ENCODE measurements at places on chromosomes 12 and 14.
A peak's percentile ranks its signal among the peaks of the same experiment; 100 is the strongest.

- DNase-seq = no peak
These were observed 16.1 kb downstream of the EML1 start for GRCh38 chr14:99809360-99809759.

- no peak for DNase-seq
These were observed 2.9 kb downstream of the RBM23 start for GRCh38 chr14:22915886-22916521.

DNA sequence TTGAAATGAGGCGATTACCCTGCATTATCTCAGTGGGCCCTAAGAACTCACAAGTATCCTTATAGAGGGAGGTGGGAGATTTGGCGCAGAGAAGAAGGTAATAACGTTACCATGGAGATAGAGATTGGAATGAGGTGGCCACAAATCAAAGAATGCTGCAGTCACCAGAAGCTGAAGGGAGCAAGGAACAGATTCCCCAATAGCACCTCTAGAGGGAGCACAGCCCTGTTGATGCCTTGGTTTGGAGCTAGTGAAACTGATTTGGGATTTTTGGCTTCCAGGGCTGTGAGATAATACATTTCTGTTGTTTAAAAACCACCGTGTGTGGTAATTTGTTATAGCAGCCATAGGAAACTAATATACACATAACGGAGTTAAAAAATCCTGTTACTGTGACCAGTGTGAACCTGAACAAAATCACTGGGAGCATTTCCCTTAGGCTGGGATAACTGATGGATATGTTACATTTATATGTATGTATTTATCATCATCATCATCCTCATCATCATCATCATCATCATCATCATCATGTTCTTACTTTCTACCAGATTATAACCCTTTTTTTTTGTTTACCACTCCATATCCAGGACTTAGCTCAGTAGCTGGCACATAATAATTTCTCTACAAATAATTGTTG is 100.3 kb downstream of the LIN7A start:
- no peak for DNase-seq

DNA sequence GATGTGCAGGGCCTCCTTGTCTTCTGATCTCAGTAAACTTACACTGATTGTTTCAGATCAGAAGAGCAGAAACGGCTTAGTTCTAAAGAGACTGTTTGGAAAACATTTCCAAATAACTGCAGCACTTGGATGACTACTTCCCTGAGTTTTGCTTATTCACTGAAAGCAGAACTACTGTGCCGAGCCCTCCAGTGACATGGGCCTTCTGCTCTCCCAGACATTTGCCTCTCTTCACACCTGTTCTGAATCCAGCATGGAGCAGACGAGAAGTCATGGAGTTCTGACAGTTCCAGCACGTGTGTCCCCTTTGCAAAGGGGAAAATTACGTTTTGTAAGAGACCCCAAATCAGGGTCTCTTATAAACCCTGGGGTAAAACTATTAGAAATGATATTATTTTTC is 31.4 kb downstream of the ETNK1 start:
- DNase-seq = no peak

DNA sequence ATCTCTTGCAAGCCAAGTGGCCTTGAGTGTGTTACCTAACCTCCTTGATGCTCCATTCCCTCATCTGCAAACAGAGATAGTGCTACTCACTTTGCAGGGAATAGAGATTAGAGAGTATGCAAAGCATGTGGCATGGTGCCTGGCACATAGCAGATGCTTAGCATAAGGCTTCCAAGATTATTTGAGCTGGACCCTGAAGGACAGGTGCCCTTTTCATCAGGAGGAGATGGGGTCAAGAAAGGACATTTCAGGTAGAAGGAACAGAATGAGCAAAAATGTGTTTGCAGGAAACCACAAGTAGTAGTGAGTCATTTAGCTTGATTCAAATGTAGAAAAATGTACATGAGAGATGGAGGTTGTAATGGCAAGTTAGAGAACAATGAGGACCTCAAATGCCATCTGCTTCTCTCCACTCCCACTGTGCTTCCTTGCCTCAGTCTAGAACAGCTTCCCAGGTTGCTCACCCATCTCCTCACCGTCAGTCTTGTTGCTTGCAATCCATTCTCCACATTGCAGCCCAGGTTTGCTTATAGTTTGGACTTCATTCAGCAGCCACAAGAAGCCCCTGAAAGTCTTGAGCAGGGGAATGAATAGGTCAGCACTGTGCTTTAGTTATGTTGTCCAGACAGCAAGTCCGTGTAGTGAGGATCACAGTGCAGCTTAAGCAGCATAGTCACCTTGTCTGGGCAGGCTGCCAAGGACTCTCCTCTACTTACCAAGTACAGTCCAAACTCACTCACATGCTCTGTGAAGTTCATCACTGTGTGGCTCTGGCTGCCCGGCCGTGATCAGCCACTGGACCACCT is 536.3 kb upstream of the CCDC196 start:
- no peak for DNase-seq

DNA sequence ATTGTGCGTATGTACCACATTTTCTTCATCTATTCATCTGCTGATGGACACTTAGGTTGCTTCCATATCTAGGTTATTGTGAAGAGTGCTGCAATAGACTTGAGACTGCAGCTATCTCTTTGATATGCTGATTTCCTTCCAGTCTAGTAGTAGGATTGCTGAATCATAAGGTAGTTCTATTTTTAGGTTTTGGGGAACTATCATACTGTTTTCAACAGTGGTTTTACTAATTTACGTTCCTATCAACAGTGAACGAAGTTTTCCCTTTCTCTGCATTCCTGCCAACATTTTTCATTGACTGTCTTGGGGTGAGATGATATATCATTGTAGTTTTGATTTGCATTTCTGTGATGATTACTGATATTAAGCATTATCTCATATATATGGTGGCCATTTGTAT is 482.2 kb downstream of the SLC16A7 start:
- DNase-seq = no peak

DNA sequence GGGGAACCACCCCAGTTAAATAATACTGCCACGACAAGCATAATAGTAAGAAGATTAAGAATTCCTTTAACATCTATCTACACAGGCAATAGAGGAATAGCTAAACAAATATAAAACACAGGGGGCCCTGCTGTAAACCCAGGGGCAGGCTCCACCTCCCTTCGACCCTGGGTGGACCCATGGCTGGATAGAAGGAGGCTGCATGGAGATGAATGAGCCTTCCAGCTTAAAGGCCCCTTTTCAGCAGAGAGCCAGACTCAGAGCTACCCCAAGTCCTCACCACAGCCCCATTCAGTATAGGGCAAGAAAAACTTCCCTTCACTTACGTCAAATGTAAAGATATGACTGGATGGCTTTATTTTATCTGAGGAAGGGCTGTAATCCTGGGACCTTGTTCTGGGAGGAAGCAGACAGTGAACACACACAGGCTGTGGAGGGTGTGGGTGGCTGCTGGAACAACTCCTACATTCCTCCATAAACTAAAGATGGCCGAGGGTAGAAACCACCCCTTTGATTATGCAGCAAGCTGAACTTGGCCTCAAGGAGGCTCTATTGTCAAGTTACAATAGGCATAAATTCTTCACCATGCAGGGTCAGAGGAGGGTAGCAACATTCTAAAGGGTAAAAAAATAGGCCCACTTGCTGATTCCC is 30.4 kb downstream of the NUAK1 start:
- no peak for DNase-seq

- no peak for DNase-seq
These were observed 82.0 kb downstream of the LMO3 start for GRCh38 chr12:16523951-16524331.

DNA sequence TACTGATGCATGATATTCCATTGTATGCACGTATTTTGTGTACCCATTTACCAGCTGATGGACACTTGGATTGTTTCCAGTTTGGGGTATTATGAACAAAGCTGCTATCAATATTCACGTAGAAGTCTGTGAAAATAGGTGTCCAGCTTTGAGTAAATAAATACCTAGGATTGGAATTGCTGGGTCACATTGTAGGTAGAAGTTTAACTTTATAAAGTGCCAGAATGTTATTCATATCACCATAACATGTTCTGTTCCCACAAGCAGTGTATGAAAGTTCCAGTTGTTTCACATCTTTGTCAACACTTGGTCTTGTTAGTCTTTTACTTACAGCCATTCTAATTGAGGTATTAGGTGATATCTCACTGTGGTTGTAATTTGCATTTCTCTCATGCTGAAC is 108.0 kb upstream of the METAP2 start:
- DNase-seq = no peak

DNA sequence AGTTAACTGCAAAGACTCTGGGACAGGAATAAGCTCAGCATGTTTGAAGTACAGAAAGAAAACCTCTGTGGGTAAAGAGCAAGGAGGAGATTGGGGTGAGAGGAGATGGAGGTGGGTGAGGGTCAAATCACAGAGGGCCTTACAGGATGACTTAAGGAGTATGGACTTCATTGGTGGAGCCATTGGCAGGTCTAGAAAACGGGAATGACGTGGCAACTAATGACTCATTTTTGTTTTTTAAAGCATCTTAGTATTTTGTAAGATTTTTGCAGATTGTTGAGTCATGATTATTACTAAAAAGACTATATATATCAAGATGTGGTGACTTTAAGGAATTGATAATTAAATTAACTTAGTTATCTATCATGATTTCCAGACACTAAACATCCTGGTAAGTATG is 18.5 kb downstream of the UTP20 start:
- DNase-seq = no peak

DNA sequence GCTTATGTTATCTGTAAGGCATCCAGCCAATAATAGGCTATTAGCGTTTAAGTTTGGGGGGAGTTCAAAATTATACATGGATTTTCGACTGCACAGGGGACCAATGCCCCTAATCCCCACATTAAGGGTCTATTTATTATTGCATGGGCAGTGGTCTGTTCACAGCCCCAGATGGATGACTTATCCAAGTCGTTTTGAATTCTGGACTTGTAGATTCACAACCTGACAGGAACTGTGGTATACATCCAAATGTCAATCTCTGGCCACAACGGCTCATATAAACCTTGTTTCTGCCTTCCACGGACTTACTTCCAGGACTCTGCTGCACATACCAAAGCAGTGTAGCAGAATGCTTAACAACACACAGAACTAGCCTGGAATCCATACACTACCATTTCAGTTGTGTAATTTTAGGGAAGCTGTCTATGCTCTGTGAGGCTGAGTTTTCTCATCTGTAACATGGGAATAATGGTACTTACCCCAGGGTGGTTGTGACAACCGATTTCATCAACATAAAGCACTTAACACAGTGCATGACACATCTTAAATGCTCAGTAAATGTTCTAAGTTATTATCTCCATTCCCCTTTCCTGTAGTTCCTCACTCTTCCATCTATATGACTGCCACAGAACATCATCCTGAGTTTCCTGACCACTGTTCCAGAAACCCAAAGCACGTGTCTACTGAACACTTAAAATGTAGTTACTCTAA is 3.7 kb downstream of the DDX24 start:
- no peak for DNase-seq

- peak; percentile 25 for DNase-seq
These were observed 123.5 kb downstream of the CAPZA3 start for GRCh38 chr12:18861287-18861858.

- no peak for DNase-seq
These were observed 135.4 kb downstream of the GPHN start for GRCh38 chr14:66643344-66643743.

DNA sequence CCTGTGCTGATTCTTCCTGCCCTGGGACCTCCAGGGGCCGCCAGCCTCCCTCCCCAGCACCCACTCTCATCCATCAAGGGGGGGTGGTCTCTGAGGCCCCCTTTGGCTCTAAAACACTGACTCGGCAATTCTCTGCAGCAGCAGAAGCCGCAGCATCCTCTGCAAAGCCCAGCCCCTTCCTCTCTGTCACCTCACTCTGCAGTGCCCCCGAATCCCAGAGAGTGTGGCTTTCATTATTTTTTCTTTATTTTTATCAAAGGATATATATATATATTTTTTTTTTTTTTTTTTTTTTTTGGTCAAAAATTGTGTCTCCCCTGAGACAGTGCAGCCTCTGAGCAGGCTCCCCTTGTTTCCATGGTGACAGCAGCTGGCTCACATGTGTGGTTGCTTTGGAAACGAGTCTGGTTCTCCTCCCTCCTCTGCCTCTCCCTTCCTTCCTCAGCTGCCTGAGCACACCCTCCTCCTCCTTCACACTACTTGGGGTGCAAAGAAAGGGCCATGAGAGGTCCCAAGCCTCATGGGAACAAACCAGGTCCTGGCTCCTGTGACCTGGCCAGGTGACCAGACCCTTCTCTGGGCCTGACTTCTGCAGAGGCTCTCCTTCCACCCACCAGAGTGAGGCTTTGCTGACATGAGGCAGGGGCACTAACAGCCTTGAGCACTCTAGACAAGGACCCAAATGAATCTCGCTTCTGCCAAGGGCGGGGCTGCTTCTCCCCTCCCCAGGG is 100.5 kb downstream of the LRRC74A start:
- DNase-seq = peak; percentile 87

GRCh38 chr14:91893007-91893406 is 25.7 kb upstream of the TC2N start:
- DNase-seq = peak; percentile 39

DNA sequence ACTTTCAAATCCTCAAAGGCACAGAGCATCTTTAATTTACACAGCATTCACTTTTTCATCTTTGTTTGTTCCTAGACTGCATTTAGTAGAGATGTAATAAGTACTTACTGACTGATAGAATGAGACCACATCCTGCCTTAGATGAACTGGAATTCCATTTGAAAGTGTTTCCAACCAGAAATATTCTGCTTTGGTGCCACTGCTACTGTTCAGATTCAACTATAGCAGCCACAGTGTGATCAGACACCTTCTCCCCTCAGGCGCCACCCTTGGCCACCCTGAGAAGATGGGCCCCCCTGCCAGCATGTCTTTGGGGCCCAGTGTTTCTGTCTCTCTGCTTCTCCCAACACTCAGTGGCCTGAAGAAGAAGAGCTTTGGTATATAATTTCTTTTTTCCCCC is 449.1 kb downstream of the RAD51B start:
- DNase-seq = no peak

- DNase-seq = no peak
These were observed 228.3 kb downstream of the NTF3 start for GRCh38 chr12:5660238-5660637.

DNA sequence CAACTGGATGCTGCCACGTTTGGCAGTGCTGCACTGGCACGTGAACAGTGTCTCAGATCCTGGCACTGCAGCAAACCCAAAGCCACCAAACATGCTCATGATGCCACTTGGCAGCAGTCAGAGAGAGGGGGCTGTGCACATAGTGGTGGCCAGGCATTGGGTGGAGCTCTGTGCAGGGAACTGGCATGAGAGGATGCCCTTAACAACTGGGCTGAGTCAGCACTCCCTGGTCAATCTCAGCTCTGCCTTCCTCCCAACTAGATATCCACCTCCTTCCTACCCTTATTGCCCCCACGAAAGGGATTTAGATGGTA is 37.0 kb downstream of the ZFHX2 start:
- no peak for DNase-seq

DNA sequence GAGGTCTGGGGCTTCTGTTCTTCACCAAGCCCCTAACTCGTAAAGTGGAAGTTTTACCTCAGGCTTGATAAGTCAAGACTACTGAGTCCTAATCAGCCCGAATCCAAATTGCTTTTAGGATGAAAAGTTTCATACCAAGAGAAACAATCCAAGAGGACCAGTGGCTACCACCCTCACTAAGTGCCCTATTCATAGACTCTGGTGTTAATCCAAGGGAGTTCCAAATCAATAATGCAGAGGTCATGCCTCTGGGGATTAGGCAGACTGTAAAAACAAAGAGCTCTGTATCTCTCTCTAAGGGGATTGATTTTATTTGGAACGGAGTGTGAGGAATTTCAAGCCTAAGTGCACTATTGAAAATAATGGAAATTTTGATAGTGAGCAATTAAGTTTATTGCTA is 76.3 kb upstream of the LMNTD1 start:
- no peak for DNase-seq
